ENCODE measurements at places on chromosomes 2 and 18.

GRCh38 chr2:111116843-111117597, 3.7 kb upstream of the BCL2L11 start:
- peak; percentile 54 for DNase-seq

DNA sequence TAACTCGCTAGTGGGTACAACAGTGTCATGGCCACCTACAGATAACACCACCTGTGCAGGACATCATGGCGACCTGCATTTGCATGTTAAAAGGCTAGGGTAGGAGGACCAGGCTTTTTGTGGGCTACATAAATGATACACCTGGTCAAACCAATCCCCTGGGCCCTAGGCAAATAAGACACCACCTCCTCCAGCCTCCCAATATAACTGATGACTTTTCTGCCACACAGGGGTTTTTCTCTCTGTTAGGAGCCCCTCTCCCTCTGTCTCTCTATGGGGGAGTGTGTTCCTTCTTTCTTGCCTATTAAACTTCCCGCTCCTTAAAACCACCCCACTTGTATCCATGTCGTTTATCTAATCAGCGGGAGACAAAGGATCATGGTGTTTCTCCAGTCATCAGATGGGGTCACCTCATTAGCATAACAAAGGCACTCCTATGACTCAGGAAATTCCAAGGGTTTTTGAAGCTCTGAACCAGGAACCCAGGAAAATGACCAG, 10.8 kb upstream of the BUB1 start:
- no peak for DNase-seq

DNA sequence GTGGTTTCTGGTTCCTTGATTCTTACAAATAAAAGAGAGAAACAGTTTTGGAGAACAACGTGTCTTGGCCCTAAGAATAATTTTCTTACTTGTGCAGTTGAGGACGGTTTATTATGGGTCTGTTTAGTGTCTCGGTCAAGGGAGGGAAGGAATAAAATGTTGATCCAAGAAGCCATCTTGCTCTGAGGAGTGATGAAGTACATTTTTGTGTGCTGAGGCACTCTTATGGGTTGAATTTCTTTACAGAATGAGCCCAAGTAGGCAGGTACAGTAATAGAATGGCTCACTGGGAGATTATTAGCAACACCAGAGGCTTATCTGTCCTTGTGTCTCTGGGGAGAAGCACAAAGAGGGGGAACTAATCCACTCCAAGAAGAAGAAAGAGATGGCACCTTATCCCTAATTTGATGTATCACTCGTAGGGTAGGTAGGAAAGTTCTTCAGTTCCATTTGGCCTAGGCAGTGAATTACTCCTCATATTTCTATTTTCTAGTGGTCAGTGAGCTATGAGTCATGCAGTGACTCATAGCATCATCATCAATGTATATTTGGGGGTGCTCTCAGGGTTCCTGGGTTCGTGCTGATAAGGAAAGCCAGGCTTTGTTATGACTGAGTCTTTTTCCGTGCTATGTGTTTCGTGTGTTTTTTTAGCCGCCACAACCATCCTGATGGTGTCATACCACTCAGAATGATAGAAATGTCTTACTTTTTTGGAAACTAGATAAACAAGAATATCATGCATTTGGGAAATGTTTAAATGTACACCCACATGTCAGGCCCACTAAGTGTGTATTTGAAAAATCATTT, 250.1 kb upstream of the CTAGE1 start:
- DNase-seq, result no peak

DNA sequence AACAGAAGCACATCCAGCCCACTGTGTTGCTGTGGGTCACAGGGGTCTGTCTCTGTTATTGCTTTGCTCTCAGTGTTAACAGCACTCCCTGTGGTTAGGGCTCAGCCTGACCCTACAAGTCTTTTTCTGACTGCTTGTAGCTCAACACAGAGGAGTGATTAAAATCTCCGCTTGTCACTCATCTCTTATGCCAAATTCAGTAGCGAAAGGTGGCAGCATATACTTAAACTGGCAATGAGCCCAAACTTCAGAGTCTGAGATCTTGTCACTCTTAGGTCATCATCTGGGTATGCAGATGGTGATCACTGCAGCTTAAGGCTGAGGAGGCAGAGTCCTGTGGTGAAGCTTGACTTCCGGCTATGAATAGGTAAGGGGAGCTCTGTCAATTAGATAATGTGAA, 63.3 kb upstream of the CSRNP3 start:
- no peak for DNase-seq

DNA sequence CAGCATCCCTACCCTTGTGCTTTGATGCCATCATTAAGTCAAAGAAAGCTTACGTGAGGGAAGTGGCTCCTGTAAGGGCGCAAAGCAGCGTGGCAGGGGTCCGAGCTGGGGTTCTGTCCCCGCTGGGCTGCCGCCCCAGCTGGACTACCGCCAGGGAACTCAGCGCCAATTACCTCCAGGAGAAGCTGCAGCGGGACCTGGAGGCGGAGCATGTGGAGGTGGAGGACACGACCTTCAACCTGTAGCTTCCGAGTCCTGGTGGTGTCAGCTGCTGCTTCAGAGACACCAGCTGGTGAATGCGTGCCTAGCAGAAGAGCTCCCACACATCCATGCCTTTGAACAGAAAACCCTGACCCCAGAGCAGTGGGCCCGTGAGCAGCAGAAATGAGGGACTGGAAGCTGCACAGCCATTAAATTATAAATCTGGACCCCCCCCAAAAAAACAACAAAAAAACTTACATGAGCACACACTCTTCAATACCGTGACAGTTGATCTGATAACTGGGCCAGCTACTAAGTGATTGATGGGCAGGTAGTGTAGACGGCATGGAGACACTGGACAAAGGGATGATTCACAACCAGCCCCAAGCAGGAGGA, 20.1 kb upstream of the YES1 start:
- DNase-seq, result peak; percentile 50

DNA sequence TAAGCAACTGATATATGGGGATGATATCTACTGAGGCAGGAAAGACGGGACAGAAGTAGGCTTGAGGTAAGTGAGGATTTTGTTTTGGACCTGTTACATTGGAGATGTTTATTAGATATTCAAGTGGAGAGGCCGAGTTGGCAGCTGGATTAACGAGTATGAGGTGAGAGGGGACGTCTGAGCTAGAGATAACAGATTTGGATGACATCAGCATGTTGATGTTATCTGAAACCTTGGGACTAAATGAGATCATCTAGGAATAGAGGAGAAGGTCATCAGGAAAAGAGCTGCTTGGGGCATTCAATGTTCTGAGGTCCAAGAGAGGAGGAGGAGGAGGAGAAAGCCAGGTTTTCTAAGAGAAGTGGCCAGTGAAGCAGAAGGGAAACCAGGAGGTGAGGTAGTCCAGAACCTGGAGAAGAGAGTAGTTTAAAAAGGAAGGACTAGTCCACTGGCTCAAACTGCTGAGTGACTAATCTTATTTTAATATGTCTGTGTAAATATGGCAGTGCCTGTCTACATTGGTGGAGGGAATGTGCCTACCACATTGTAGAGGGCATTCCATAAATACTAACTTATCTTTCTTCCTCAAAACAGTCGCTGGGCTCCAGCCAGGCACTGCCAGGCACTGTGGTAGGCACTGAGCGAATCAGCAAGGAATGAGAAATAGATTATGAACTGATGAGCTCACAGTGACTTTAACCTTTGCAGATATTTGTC, 488.3 kb downstream of the DLGAP1 start:
- no peak for DNase-seq

- DNase-seq, result no peak
Measured at GRCh38 chr2:9021563-9022211, 18.2 kb upstream of the MBOAT2 start.
